ENCODE measurements at places on chromosomes 7 and 10.
A peak's percentile ranks its signal among the peaks of the same experiment; 100 is the strongest.

GRCh38 chr7:78139335-78139734, 340.8 kb downstream of the PHTF2 start:
- no peak for DNase-seq

DNA sequence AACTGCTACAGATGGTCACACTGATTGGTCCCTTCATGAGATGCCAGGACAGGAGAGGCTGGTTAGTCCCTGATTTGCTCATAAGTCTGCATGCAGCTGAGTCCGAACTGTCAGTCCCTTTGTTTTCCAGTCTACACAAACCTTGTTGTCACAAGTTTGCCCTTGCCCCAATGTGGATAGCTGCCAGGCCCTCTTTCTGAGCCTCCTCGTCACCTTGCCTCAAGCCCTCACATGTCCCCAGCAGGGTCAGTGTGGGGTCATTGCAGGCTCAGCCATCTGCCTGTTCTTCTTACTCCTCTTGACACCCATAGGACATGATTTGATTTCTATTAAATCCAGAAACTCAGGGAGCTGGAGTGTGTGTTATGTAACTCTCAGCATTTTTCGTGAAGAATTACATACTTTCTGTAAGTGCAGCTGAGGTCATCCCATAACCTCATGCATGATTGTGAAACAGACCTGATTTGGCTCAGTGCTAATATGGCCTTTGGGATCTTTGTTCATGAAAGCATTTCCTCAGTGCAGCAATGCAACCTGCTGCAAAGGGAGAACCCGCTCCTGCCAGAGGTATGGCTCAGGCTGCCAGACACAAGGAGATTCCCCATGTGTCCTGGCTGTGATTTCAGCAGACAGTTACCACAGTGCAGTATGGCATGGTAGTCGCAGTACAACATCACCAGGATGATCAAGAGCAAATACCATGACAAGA, 70.0 kb upstream of the ZMIZ2 start:
- DNase-seq: peak; percentile 71

- no peak for DNase-seq
Observed at GRCh38 chr7:158840604-158841003, 11.3 kb upstream of the ESYT2 start.

DNA sequence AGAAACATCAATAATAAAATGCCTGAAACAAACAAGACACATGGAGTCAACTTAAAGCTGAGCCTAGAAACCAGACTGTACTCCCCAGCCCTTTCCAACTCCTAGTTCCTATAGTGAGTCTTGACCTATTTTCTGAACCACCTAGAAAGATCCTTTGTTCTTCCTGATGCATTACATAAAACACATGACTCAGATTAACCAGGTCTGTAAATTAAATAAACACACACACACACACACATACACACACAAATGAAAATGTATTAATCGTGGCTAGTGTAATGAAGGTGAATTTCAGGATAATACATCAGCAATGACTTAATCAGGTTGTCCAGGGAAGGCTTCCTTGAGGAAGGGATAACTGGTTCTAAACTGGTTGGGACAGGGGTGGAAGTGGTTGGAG, 104.7 kb downstream of the ST8SIA6 start:
- peak; percentile 73 for DNase-seq

GRCh38 chr10:48231178-48231577, 43.3 kb downstream of the FRMPD2 start:
- DNase-seq: peak; percentile 25

DNA sequence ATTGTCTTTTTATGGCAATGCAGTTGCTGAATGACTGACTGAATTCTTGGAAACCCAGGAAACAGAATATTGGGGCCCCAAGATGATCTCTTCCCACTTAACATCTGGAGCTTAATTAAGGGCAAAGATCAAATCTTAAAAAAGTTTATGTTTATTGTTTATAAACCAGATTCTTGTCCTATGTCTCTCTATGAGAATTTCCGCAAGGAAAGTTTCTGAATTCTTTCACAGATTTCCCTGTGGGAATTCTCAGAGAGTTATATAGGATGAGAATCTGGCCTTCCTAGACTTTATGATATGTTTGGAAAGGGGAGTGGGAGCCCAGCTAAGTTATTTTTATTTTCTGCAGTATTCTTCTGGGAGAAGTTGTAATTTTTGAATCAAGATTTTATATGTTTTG, 166.3 kb downstream of the RNLS start:
- DNase-seq: no peak

- no peak for DNase-seq
Observed at GRCh38 chr10:94076325-94076841, 82.7 kb downstream of the PLCE1 start.

- DNase-seq: no peak
Observed at GRCh38 chr10:132169766-132170560, 16.8 kb upstream of the DPYSL4 start.

GRCh38 chr7:144481833-144482232, 78.3 kb upstream of the NOBOX start:
- DNase-seq: no peak

DNA sequence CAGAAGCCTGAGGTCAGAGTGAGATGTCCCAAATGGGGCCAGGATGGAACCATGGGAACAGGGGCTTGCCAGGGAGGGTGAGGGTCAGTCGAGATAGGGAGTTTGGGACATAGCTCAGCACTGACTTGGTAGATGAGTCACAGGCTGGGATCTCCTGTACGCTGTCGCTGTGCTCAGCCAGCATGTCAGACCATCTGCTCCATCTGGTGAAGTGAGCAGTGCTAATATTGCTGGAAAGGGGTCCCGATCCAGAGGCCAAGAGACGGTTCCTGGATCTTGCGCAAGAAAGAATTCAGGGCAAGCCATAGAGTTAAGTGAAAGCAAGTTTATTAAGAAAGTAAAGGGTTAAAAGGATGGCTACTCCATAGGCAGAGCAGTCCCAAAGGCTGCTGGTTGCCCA, 505.6 kb downstream of the GALNT17 start:
- DNase-seq: no peak

- DNase-seq: no peak
Observed at GRCh38 chr7:38189231-38189938, 11.3 kb downstream of the STARD3NL start.

- no peak for DNase-seq
Observed at GRCh38 chr10:110818311-110819256, 53.1 kb upstream of the PDCD4 start.

GRCh38 chr7:22281481-22281880, 75.5 kb downstream of the RAPGEF5 start:
- DNase-seq: no peak

DNA sequence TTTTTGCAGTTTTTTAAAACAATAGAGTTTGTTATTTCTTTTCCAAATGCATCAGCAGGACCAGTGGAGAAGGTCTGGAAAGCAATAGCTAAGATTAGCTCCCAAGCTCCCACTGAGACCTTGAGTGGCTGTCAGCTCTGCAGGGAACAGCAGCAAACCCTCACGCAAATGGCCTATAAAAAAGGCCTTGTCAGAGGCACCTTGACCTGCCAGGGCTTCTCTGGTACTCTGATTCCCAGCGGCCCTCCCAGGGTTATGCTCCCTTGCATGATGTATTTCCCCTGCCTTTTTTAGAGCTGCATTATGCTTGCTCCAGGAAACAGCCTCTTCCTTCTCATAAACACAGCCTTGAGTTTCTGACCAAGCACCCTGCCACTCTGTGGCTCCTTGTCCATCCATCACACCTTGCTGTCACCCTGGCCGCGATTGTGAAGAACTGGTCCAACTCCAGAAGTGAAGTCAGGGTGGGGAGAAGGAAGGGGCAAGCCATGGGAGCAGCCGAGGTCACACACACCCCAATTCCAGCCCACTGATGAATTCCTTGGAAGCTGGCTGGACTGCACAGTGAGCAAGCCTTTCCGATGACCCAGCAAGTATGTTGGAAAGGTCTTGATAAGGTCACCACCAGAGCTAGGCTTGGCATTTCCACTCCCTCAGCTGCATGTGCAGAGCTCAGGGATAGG, 35.3 kb upstream of the NKX2-3 start:
- no peak for DNase-seq

DNA sequence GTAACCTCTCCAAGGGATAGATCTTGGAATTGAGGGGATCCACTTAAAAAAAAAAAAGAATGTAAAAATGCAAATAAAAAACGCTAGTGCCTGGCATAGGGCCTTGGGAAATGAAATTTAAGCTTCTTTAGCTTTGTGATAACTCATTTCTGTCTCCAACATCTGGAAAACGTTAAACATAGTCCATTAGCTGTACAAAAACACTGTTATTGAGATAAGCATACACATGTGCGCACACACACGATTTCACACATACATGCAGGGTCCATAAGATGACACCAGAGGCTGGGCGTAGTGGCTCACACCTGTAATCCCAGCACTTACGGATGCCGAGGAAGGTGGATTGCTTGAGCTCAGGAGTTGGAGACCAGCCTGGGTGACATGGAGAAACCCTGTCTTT, 13.7 kb upstream of the CUL2 start:
- DNase-seq: no peak

DNA sequence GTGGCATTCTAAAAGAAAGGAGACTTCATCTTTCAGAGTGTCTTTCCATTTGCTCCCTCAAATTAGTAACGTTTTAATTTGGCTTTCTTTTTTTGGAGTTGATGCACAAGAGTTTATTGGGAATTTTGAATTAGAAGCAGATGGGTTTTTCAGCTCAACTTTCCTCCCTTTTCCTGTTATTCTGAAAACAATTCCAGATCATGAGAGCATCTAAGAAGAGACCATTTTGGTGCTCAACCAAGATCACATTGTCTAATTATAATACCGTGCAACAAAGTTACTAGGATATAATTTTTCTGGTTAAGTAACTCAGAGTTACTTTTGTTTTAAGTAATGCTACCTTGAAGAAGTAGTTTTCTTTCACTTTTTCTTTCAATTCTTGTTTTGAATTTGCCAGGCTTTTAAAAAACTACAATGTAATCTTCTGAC, 396.6 kb upstream of the KLF6 start:
- no peak for DNase-seq

DNA sequence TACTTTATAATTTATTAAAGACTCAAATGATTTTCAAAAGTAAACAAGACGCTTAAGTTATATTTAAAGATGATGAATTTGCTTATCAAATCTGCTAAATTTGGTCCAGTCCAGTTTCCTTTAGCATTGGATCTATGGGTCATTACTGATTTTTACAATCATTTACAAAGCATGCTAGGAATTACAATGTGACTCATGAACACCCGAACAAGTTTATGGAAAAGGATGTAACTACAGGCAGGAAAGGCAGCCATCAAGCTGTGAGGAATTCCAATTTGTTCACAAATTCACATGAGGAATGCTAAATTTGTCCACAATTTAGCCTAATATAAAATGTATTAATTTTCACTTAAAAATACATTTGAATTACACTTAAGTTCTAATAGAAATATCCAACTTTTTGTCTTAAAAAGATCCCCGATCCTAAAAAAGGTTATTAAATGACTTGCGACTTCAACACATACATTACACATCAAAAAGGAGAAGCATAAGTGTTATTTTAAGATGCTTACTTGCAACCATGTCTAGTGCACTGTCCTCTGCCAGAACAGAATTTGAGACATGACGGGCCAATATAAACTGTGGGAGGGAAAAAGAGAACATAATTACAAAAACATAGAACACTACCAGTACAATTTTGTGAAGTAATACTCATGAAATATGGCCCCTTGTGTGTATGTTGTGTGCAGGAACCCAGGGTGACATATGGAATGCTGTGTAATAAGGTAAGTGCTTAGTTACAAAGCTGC, 194.2 kb upstream of the SLC26A5 start:
- peak; percentile 33 for DNase-seq

DNA sequence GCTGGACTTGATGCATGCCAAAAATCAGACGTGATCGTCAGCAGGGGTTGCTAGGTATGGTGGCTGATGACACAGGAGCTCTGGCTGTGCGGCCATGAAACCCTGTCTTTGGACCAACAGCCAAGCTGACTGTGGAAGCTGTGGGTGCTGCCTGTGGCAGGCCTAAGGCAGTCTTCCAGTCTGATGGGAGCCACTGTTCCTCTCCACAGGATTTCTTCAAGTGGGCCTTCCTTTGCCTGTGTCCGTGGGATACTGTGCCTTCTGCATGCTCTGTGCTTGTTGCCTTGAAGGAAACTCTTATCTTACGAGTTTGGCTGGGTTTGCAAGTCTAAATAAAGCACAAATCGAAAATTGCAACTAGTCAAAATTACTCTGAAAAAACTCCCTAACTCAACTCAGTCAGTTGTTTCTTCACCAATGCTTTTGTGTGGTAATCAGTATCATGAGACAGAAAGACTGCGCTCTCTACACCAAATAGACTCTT, 101.9 kb upstream of the PDLIM1 start:
- no peak for DNase-seq

- no peak for DNase-seq
Observed at GRCh38 chr7:55030314-55030713, 11.5 kb downstream of the EGFR start.

- no peak for DNase-seq
Observed at GRCh38 chr10:72913287-72913686, 19.7 kb downstream of the OIT3 start.

- DNase-seq: no peak
Observed at GRCh38 chr10:76778914-76779795, 858.5 kb downstream of the KCNMA1 start.

GRCh38 chr7:134176037-134176350, 48.9 kb downstream of the LRGUK start:
- DNase-seq: no peak

GRCh38 chr10:95691281-95691680, 2.4 kb downstream of the TCTN3 start:
- no peak for DNase-seq
